ENCODE measurements at places on chromosomes 11 and 22. TPM values are rescaled to one million over a fixed set of nuclear protein-coding genes. Genes with fewer than 3 reads are reported as not detected.
A peak's percentile ranks its signal among the peaks of the same experiment; 100 is the strongest.

GRCh38 chr11:95338430-95338991 lies 107.5 kb upstream of the SESN3 start:
- no peak for DNase-seq

DNA sequence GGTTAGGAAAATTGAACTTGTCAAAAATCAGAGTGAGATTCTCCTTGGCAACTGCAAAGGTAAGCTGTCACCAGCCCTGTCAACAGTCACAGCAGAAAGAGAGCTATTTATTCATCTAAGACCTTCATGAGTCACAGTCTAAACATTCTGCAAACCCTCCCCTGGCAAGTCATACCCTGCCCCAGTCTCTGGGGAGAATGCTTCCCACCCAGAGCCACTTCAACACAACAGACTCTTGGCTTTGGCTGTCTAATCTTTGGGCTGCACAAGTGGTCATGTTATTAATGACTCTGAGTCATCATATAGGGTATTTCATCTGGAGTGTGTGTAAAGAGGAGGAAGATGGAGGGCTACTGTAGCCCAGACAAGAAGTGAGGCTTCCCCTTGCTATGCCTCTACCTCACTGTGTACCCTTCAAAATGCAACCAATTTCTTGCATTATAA lies 153.4 kb downstream of the CCDC34 start:
- peak; percentile 56 for DNase-seq

- peak; percentile 75 for DNase-seq
Observed at GRCh38 chr22:37186228-37186996, 1.6 kb downstream of the C1QTNF6 start.

GRCh38 chr11:118224511-118225188 lies at the start of gene JAML:
TSS of gene JAML (minus strand) at chr11:118225011. CDS start at chr11:118214866, 10,145 bp downstream.
- DNase-seq = no peak

- no peak for DNase-seq
Observed at GRCh38 chr11:106017093-106017492, 4.9 kb downstream of the MSANTD4 start.

- peak; percentile 99 for DNase-seq
Observed at GRCh38 chr22:23857606-23858483, at the start of gene SLC2A11. TSS of gene SLC2A11 (plus strand) at chr22:23857875. CDS start at chr22:23858000, 125 bp downstream.

DNA sequence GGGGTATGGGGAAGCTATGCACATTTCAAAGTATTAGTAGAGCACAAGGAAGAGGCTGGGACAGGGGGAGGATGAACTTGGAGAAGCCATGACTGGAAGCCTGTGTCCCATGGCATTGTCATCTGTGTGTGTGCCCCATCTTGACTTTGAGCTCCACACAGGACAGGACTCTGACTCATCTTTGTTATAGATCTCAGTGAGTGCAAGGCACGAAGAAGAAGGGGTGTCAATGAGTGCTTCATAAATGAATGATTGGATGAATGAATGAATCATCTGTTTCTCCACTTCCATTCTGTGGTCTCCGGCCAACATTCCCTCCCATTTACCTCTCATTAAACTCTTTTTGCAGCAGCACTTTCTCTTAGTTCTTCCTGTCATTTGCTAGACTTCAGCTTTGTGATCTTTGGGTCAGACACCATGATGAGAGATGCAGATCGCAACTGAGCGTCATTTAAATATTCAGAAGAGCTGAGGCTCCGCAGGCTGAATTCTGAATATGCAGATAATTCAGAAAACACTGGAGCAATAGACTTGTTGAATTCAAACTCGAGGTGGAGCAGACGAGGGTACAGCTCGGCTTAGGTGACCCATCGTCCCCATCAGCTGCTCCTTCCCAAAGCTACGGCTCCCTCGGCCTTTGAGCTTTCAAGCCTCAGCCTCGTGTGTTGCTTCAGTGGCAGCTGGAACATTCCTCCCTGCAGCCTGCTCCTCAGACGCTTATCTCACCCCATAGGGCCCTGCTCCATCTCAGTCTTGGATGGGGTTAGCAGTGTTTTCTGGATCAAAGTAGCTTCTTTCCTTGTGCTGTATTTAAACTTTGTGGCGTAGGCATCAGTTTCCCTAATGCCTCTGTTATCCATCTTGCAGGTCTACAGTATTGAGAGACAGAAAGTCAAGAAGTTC lies 30.8 kb downstream of the APOL3 start:
- no peak for DNase-seq

GRCh38 chr11:9947231-9947864 lies 283.5 kb downstream of the SWAP70 start:
- DNase-seq = no peak

DNA sequence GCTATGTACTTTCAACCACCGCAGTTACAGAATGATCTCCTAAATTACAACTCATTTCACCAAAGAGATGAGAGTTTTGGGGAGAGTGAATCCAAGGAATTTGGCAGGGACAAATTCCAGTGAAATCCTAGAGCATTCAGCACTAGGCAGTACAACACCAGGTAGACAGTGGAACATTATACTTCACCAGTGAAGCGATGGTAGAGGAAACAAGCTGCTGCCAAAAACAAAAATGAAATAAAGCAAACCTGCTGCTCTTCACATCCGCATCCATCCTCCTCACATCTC lies 16.9 kb downstream of the SMCO4 start:
- DNase-seq = no peak

PLAAT5 gene
- total RNA-seq = 15.7 TPM

VPREB3 gene
- total RNA-seq = not detected

VWA5A gene
- 70.3 TPM for total RNA-seq

MAJIN gene
- total RNA-seq = not detected

CCDC81 gene
- total RNA-seq = 36.6 TPM

ADM2 gene
- 4.2 TPM for total RNA-seq

Data from endodermal cell (in vitro differentiated cells).